ENCODE measurements at places on chromosomes 13 and 19. TPM values are rescaled to one million over a fixed set of nuclear protein-coding genes. Genes with fewer than 3 reads are reported as not detected.

Gene ANGPTL4
- total RNA-seq = not detected

- no peak for DNase-seq
These were observed 4.8 kb downstream of the PPP6R1 start for GRCh38 chr19:55253842-55254624.

DNA sequence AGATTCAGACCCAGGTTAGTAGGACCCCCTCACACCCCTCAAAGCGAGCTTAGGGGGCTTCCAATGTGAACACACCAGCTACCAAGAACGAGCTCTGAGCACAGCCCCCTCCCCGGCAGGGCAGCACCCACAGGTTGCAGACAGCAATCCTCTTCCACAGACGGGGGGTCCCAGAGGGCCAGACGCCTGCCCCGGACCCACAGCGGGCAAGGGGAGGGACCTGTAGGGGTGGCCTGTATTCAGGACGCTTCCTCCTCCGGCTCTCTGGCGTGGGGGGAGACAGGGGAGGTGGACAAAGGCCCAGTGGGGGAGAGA, 4.8 kb downstream of the TTYH1 start:
- no peak for DNase-seq

- no peak for DNase-seq
These were observed 57.7 kb downstream of the ANKRD10 start for GRCh38 chr13:110856942-110857835.

Gene MBD3L5
- total RNA-seq = not detected

Data from SK-MEL-5 (cell line).